ELR (cell line): ENCODE measurements at places on chromosomes 3 and 15.

DNA sequence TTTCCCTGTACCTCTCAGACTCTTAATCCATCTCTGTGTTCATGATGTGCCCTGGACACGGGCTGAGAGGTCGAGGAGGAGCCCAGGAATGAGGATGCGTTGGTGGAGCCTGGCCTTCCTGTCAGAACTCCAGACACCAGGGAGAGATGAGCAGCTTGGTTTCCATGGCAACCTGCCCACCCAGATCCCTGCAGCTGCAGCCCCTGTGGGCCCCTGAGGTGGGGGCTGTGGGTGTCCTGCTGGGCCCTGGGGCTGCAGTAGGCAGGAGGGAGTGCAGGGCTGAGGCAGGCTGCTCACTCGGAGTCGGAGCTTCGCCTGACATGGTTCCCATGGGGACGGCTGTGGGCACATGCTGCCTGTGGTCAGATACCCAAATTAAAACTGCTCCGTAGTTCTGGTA is 7.7 kb upstream of the SCN10A start:
- no peak for DNase-seq

GRCh38 chr3:114155370-114155821 is 23.5 kb downstream of the DRD3 start:
- peak; percentile 54 for DNase-seq

- DNase-seq = no peak
These were observed 124.9 kb downstream of the LRRK1 start for GRCh38 chr15:101043911-101044624.

DNA sequence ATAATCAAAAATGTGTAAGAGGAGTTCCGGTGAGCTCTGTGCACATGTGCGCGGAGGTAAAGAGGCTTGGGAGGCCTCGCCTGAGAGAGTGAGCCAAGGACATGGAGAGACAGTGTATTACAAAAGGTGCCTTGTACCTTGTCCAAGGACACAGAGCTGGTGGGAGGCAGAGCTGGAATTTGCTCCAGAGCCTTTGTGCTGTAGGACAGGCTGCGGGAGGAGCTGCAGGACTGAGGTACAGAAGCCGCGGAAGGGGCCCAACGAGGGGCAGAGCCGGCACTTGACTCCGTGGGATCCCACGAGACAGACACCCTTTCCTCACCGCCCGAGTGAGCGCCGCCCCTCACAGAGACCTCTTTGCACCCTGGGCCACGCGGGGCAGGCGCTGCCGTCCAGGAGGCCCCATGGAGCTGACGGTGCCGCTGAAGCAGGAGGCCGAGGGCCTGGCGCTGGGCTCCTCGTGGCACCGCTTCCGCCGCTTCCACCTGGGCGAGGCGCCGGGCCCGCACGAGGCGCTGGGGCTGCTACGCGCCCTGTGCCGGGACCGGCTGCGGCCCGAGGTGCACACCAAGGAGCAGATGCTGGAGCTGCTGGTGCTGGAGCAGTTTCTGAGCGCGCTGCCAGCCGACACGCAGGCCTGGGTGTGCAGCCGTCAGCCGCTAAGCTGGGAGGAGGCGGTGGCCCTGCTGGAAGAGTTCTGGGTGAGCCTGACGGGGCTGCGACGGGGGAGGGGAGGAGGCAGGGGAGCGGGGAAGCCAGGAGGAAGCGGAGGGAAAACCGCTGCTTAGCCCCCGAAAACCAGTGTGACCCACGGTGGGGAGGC is 68.7 kb downstream of the SLTM start:
- no peak for DNase-seq

GRCh38 chr15:52183562-52184173 is 7.5 kb downstream of the GNB5 start:
- DNase-seq = peak; percentile 47

DNA sequence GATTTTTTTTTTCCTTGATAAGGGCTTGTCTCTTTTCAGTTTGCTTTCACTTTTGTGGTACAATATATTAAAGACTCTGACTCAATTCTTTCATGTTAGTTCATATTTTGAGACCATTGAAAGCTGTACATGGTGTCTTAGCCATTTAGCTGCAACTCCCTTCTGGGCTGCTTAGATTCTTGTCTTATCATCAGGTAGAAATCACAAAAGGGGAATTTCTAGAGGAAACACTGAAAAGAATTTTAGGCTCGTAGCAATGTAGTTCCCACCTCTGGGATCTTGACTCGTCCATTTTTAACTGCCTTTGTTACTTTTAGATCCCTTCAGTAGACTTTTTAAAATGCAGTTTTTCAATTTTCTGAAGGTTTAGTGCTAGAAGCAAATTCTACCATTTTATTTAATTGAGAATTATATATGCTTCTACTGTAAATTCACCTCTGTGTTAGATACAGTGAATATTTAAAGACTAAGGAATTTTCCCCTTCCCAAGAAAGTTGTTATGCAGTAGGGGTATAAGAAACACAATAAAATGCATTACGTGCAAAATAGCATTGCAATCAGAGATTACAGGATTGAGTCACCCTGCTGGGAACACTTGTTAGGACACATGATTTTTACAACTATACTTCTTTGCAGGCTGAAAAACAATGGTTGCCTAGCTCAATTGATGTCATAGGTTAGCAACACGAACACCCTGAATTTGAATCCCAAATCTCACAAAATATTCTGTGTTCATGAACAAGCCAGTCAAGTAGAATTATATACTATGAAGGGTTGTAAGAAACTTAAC is 772.7 kb downstream of the PDCD6IP start:
- DNase-seq = no peak

DNA sequence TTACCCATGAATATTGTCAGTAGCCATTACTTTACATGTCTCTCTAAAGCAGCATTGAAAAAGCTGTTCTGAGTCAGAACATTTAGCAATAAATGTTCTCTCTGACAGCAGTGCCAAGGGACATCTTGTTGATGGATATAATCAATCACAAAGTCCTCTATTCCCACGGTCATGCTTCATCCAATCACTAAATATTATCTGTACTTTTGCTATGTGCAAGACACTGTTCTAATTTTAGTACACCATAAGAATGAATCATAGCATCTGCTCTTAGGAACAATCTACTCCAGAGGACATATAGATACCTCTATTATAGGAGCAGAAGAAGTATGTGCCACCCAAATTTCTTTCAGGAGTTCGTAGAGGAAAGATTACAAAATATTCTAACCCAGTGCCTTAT is 142.5 kb upstream of the MBNL1 start:
- peak; percentile 17 for DNase-seq

DNA sequence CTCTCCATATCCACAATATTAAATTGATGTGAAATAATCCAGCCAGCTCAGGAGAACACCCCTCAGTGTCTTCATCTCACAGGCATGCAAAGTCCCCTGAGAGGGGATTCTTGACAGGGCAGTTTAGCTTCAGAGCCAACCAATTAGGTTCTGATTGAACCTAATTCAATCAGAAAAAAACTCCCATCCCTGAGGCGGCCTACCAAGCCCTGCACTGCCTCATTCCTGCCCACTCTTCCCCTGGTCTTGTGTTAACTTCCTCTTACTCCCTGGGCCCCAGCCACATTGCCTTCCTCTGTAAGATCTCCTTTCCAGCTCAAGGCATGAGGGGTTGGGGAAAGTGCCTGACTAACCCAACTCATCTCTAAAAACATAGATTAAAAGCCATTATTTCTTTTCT is 46.1 kb downstream of the FRMD4B start:
- no peak for DNase-seq

GRCh38 chr15:68299436-68299835 is 21.9 kb downstream of the FEM1B start:
- no peak for DNase-seq

- DNase-seq = no peak
These were observed 9.4 kb downstream of the BCL6 start for GRCh38 chr3:187735837-187736236.

DNA sequence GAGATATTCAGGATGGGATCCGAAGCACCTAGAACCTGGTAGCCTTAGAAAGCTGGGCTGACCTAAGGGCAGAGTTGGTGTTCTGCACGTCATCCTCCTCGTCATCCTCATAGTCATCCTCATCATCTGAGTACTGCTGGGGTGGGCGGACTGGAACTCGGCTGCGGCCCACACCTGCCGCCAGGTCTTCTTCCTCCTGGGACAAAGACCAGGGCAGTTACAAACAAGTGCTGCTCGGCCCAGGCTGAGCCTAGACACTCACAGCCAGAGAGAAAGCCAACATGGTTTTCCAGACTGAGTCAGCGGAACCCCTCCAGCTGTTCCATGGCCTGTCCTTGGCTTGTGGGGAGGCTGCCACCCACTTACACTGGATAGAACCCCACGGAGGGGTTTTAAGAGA is 40.5 kb downstream of the SEMA3G start:
- no peak for DNase-seq

GRCh38 chr15:67550522-67550921 is 8.0 kb downstream of the MAP2K5 start:
- DNase-seq = peak; percentile 60

GRCh38 chr15:39922462-39923092 is 2.5 kb upstream of the GPR176 start:
- no peak for DNase-seq

DNA sequence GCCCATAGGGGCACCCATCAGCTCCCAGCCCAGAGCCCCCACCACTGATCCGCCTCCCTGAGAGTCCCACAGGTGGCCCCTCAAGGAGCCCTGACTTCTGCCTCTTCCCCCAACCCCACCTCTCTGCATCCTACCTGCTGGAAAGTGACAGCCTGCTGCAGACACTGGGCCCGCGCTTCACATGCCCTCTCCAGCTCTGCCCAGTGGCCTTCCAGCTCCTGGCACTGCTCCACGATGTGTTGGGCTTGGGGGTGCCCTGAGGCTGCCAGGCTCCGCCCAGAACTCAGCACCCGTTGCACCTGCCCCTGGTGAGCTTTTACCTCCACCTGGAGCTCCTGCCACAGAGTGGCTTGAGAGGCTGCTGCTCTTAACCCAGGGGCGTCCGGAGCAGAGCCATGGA is 20.1 kb downstream of the SPTBN5 start:
- no peak for DNase-seq

- peak; percentile 7 for DNase-seq
These were observed 357.1 kb downstream of the ZPLD1 start for GRCh38 chr3:102791641-102792589.

GRCh38 chr3:16370872-16371740 is 106.1 kb downstream of the OXNAD1 start:
- DNase-seq = no peak

- no peak for DNase-seq
These were observed 284.5 kb upstream of the DNAJC19 start for GRCh38 chr3:181274025-181274424.

- DNase-seq = no peak
These were observed 38.7 kb downstream of the PDIA5 start for GRCh38 chr3:123105201-123106189.

- no peak for DNase-seq
These were observed 55.9 kb downstream of the PGPEP1L start for GRCh38 chr15:98951493-98952320.

- peak; percentile 59 for DNase-seq
These were observed 34.9 kb downstream of the PRKCD start for GRCh38 chr3:53195602-53196574.

DNA sequence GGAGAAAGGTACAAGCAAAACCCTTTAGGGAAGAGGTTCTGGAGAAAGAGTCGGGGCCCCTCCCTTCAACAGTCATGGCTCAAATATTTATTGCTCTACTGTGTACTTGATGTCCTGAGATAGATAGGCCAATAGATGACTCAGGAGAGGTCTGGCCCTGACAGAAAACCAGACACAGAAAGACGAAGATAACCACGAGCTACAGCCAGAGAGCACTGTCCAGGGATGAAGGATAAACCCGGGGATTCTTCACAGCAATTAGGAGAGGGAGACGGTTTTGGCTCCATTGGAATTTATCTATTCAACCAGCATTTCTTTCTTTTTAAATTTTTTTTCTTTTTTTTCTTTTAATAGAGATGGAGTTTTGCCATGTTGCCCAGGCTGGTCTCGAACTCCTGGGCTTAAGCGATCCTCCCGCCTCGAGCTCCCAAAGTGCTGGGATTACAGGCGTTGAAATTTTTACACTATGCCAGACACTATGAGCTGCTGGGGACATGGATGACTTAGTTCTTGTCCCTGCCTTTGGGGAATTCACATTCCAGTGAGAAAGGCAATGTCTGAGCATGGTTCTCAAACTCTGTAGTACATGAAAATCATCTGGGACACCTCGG is 4.6 kb upstream of the CIDEC start:
- peak; percentile 93 for DNase-seq

DNA sequence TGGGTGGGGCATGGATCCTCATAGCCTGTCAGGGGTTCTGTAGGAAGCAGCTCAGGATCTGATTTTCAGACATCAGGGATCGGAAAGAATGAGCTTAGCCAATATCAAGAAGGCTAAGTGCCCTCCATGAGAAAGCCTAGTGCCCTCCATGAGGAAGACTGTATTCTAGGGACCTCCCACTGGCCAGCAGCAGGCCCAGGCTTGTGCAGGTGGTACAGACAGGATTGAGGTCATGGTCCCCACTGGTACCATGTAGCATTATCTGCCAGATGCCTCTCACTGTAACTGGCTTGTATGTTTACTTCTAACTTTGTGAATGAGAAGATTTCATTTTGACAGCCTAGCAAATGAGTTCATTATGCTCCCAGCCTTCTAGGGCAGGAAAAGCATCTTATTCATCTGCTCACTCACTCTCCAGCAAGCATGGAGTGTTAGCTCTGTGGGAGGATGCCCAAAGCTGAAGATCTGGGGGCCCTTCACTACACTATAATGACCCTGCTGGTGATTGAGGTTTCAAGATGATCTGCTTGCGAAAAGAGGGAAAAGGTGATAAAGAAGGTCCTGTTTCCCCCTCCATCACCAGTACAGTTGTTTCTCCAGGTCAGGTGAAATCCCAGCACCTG is 7.5 kb downstream of the EPHB1 start:
- no peak for DNase-seq

DNA sequence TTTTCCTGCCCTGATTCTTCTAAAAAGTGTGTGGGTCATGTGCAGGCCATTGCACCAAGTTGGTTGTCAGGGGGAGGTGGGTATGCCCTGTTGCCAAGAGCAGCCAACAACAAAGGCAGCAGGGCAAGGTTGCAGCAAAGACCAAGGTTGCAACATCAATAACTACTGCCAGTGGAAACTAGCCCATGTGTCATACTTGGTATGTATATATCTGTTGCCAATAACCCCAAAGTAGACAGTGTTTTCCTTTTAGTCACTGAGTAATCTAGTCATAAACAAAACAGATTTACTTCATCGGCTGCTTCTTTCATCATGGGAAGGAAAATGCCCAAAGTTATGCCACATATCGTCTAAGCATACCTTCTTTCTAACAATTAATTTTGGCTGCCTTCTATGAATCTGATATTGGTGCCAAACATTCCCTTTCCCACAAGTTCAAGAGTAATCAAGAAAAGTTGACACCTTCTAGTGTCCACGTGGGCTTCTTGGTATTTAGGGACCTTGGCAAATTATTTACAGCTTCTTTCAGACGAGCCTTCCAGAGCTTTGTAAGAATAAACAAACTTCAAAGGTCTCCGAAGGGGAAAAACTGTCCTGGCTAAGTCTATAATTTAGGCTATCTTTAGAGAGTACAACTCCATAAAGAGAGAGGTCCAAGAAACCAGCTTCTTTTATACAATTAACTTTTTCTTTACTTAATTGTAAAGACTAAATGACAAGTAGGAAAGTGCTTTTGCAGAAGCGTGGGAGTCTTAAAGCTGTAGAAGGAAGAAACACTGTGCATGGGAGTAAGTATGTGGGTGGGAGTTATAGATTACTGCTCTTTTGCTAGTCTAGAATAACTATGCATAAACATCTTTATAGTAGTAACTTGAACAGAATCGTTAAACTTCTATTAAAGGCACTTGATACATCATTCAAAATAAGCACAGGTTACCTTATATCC is 10.0 kb upstream of the MBNL1 start:
- peak; percentile 98 for DNase-seq
